ENCODE measurements at places on chromosomes 7 and 10. TPM values are rescaled to one million over a fixed set of nuclear protein-coding genes. Genes with fewer than 3 reads are reported as not detected.

JAKMIP3 gene
- total RNA-seq, result under 0.01 TPM

CNNM1 gene
- 3.5 TPM for total RNA-seq

STRIP2 gene
- 2.9 TPM for total RNA-seq

FIS1 gene
- total RNA-seq, result 134 TPM

PTEN gene
- total RNA-seq, result 265 TPM

CACNB2 gene
- total RNA-seq, result 1.3 TPM

CALHM3 gene
- total RNA-seq, result under 0.01 TPM

MTERF1 gene
- total RNA-seq, result 8.7 TPM

ANXA8L1 gene
- total RNA-seq, result 9.0 TPM

FMC1 gene
- 13.4 TPM for total RNA-seq

CCL24 gene
- not detected for total RNA-seq

GLI3 gene
- total RNA-seq, result 4.3 TPM

NRP1 gene
- 222 TPM for total RNA-seq

TRIM73 gene
- 0.86 TPM for total RNA-seq

DRGX gene
- total RNA-seq, result not detected
